A549 treated with Hydrocortisone at 1 μM for 4 hours (cell line): ENCODE measurements at places on chromosomes 7 and 10. TPM values are rescaled to one million over a fixed set of nuclear protein-coding genes. Genes with fewer than 3 reads are reported as not detected.

GNAT3 gene
- not detected in 5 replicates for total RNA-seq

CLDN3 gene
- total RNA-seq = 1.6 to 3.8 TPM (median 3.4 TPM) in 5 replicates

ZNF511 gene
- 51.5 to 74.7 TPM (median 69.1 TPM) in 5 replicates for total RNA-seq

INTS15 gene
- 23.1 to 27.9 TPM (median 24.9 TPM) in 5 replicates for total RNA-seq

RNLS gene
- 7.7 to 9.8 TPM (median 9.1 TPM) in 5 replicates for total RNA-seq

GIMAP4 gene
- total RNA-seq = not detected in 5 replicates

AKR1C4 gene
- 0.10 to 0.32 TPM (median 0.30 TPM) in 5 replicates for total RNA-seq

ELMO1 gene
- total RNA-seq = 2.8 to 4.0 TPM (median 3.0 TPM) in 5 replicates

DYDC2 gene
- total RNA-seq = 0.14 TPM in 1 of 5 replicates, not detected in the others

GNG11 gene
- 32.1 to 38.7 TPM (median 35.4 TPM) in 5 replicates for total RNA-seq

VPS37D gene
- 3.1 to 5.7 TPM (median 4.8 TPM) in 5 replicates for total RNA-seq

SHH gene
- 0.36 to 0.64 TPM (median 0.48 TPM) in 5 replicates for total RNA-seq

MMD2 gene
- not detected in 5 replicates for total RNA-seq

PCLO gene
- 0.93 to 1.2 TPM (median 0.97 TPM) in 5 replicates for total RNA-seq

LMOD2 gene
- total RNA-seq = not detected in 5 replicates
